ENCODE measurements at places on chromosomes 16 and 17.
A peak's percentile ranks its signal among the peaks of the same experiment; 100 is the strongest.

GRCh38 chr16:83808573-83809014 lies 816 bp downstream of the HSBP1 start:
- DNase-seq = no peak

DNA sequence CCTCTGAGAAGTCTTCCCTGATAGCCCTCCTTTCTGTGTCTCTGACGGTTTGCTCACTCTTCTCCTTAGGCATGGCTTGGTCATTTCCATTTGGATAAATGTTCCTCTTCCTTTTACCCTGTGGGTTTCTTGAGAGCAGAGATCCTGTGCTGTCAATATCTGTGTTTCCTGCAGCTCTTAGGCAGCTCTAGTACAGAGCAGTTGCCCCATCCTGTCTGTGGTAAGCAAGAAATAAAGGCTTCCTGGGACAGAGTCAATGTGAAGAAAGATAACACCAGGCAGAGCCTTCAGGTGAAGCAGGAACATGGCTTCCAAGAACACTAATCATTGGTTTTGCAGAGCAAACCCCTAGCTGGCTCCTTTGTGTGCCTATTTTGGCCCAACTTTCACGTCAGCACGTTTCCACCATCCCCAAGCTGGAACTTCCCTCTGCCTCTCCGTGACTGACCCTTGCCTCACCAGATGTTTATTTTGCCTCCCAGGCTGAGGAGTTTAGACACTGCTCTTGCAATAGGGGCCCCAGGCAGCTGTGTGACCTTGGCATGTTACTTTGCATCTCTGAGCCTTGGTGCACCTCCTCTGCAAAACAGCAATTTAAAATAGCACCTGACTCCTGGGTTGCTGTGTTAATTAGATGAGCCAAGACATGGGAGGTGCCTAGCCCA lies 49.6 kb upstream of the SIAH1 start:
- no peak for DNase-seq

GRCh38 chr17:30332057-30332542 lies 1.8 kb downstream of the TMIGD1 start:
- DNase-seq = no peak

DNA sequence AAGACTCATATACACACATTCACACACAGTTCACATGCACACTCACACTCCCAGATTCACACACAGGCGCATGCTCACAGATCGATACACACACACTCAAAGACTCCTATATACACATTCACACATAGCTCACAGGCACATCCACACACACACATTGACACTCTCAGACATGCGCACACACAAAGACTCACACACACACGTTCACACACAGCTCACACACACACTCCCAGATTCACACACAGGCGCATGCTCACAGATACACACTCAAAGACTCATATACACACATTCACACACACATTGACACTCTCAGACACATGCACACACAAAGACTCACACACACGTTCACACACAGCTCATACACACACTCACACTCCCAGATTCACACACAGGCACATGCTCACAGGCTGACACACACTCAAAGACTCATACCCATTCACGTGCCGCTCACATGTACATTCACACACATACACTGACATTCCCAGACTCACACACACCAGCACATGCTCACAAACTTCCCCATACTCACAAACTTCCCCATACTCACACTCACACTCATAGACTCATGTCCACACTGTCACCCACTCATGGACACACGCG lies 25.6 kb upstream of the KRT17 start:
- no peak for DNase-seq

GRCh38 chr16:15509593-15510535 lies 75.5 kb downstream of the BMERB1 start:
- no peak for DNase-seq

- DNase-seq = no peak
Measured at GRCh38 chr17:27471321-27472269, 15.3 kb downstream of the KSR1 start.

GRCh38 chr16:19677402-19677801 lies 40.6 kb downstream of the KNOP1 start:
- no peak for DNase-seq

DNA sequence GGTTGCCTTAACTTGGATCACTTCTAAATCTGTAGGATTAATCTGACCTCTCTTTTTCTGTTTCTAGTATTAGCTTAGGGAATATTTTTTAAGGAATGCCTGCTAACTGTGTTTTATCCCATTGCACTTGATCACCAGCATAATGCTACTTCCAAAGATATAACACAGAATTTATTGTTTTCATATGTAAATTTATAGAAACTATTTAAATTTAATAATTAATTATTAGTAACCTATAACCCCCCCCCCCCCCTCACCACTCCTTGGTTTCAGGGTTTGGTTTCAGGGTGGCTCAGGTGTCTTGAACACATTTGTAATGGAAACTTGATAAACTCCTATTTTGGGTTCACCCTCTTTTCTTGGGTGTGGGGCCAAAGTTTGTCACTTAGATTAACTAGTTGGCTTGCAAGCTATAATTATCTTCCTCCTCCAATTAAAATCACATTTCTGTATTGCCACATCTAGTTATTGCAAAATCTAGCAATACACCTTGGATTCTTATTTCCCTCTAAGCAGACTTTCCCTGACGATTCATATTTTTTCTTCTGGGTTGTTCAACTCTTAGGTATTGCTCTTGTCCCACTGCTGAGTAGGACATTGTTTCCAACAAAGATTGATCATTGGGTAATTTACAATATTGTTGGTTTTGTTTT lies 18.3 kb downstream of the KRT12 start:
- DNase-seq = no peak

- no peak for DNase-seq
Measured at GRCh38 chr16:67150833-67151396, at the start of gene B3GNT9. TSS of gene B3GNT9 (minus strand) at chr16:67150998. CDS start at chr16:67150485, 513 bp downstream.

DNA sequence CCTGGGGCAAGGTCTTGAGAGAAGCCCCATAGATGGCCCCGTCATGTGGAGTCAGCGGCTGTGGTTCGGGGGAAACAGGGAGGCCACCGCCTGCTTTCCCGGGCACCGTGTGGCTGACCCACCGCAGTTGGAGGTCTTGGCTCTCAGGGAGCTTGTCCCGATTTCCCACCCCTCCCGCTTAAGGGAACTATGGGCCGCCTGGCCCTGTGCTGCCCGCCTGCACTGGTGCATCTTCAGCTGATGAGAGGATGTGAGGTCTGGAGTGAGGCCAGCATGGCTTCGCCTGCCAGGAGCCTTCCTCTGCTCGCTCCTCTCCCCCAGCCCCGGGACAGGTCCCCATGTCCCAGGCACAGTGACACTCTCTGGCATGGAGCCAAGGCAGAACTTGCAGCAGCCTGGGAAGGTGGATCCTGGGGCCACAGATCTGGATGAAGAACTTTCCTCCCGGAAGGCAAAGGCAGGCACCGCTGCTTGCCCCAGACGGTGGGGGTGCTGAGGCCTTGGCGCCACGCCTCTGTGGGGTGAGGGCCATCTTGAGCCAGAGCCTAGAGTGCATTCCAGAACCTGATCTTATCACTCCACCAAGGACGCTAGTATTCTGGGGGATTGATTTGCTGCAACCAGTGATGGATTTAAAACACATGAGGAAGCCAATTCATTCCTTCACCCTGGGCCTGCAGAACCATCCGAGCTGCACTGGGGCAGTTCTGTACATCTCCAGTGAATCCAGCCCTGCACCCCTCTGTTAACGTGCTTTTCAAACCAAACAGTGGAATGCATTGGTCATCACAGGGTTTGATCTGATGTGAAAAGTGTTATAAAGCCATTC lies 178.6 kb upstream of the TNRC6C start:
- no peak for DNase-seq

GRCh38 chr17:80384078-80384960 lies 30.6 kb upstream of the ENDOV start:
- no peak for DNase-seq

GRCh38 chr17:34820248-34820801 lies 140.9 kb downstream of the CCT6B start:
- DNase-seq = no peak

- no peak for DNase-seq
Measured at GRCh38 chr16:67539691-67540635, 11.3 kb downstream of the RIPOR1 start.

DNA sequence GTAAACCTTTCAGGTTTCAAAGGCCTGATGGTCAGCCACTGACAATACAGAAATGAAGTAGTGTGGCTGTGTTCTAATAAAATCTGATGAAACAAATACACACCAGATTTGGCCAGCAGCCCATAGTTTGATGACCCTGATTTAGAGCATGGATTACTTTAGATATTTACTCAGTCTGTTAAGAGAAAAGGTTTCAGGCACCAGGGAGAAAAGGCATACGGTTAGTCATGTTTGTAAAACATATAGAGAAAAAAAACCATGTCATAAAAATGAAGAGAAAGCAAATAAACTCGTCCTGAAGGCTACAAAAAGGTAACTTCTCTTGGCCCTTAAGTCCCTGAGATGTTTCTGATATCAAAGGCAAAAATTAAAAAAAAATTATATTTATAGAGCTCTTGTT lies 112.1 kb downstream of the ADAMTS18 start:
- DNase-seq = no peak

GRCh38 chr16:51131619-51132018 lies 19.5 kb downstream of the SALL1 start:
- no peak for DNase-seq

- DNase-seq = no peak
Measured at GRCh38 chr17:32298298-32298697, 32.7 kb downstream of the RHBDL3 start.

DNA sequence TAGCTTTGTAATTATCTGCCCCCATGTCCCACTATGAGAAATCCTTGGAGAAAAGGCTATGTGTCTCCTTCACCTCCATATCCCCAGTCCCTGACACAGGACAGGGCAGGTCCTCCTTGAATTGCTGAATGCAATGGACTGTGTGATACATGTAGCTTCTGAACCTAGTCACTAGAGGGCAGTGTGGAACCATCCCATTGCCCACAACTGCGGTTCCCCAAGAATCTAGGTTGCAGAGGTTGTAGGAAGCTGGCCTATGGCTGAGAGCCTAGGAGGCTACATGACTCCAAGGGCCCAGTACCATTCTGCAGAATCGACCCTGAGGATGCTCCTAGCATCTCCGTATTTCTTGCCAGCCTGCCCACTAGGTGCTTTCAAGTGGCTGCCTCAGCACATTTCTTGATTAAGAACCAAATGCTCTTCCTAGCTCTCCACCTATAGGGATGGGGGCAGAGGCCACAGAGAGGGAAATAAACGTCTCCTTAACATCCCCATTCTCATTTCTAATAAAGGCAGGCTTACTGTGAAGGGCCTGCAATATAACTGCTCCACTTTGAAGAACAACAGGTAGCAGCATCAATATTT lies 394.0 kb downstream of the CA10 start:
- DNase-seq = peak; percentile 25

- DNase-seq = no peak
Measured at GRCh38 chr16:23323224-23324030, 21.3 kb downstream of the SCNN1B start.
